Activated T-helper 1 cell treated with anti-CD3 and anti-CD28 coated beads, Interleukin-12 subunit alpha, Interleukin-12 subunit beta, Interleukin-2, Interleukin-4 antibody, amounts not matched to agents 30 ng/mL and 10 ng/mL and 1 ng/mL, durations not matched to agents 14 hours and 24 hours and 36 hours (primary cell): ENCODE measurements at places on chromosomes 2 and 18.

- no peak for DNase-seq
Observed at GRCh38 chr2:117492209-117492851, 322.2 kb upstream of the DDX18 start.

GRCh38 chr2:152594792-152595191 is 122.5 kb downstream of the PRPF40A start:
- no peak for DNase-seq

DNA sequence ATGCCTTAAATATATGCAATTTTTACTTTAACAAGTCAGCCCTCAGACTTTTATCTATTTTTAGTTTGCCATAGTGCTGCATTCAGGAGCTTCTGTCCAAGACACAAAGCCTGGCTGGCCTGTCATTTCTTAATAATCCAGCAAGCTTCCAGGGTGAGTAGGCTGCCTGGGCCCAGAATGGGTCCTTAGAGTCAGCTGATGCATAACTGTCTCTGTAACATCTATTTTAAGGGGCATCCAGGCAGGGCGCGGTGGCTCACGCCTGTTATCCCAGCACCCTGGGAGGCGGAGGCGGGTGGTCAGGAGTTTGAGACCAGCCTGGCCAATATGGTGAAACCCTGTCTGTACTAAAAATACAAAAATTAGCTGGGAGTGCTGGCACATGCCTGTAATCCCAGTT is 11.8 kb upstream of the GNLY start:
- DNase-seq: no peak

DNA sequence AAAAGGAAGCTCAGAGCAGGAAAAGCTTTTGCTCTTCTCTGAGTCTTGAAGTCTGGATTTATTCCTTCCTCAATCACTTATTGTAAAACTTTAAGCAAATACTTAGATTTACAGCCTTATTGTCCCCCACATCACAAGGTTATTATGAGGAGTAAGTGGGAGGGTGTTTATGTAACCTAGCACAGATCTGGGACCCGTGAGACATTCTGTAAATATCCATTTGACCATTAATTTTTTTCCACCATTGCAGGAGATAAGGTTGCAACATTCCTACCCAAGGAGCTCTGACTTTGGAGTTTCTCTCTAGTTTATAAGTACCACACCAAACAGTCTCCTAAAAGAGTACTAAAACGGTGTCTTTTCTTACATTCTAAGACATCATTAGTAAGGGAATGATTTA is 52.1 kb upstream of the CTIF start:
- no peak for DNase-seq

DNA sequence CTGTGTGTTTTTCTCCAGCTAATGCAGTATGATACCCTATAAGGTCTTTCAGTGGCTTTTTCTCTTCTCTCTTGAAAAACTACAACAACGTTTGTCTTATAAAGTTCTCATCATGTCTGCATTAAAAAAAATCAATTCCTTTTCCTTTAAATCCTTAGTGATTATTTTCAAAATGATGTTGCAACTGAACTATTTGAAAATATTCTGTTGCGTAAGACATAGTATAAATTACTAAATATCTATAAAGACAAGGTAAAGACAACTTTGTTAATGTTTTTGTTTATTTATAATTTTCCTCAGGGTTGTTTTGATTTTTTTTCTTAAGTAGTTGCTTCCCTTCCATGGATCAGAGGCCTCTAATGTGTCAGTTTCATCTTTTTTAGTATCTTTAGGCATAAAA is 21.2 kb downstream of the PARD3B start:
- no peak for DNase-seq

DNA sequence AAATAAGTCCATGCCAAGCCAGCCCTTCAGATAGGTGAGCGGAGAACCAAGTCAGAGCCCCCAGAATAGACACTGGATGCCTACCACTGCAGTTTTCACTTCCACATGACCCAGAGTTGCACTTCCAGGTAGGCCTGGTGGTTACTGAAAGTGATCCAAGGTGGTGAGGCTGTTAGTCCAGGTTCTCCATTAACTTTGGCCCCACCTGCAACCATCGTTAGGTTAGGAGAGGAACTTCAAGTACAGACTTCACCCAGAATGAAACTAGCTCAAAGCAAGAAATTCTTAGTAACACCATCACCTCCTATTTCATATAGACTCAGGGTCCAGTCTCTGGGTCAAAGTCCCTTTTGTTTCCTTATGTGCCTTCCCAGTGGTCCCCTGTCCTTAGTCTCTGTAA is 293.1 kb upstream of the ID2 start:
- DNase-seq: no peak

GRCh38 chr2:176124110-176124946 is 1.8 kb downstream of the HOXD9 start:
- no peak for DNase-seq

- no peak for DNase-seq
Observed at GRCh38 chr2:98455494-98455976, 10.9 kb downstream of the INPP4A start.

DNA sequence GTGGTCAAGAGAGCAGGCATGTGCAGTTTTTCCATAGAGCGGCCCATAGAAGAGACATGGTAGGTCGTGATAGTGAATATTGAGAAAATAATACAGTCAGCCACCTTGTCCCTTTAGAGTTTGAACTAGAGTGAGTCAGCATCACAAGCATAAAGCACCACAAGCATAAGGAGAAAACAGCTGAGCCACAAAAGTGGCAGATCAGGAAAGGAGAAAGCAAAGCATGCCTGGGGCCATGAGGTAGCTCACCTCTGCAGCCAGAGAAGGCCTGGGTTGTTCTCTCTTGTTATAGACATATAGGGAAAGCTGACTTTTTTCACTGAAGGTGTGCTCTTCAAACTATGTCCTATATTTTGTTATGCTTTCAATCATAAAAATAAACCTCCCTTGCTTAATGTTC is 879.0 kb downstream of the DSC3 start:
- DNase-seq: no peak

DNA sequence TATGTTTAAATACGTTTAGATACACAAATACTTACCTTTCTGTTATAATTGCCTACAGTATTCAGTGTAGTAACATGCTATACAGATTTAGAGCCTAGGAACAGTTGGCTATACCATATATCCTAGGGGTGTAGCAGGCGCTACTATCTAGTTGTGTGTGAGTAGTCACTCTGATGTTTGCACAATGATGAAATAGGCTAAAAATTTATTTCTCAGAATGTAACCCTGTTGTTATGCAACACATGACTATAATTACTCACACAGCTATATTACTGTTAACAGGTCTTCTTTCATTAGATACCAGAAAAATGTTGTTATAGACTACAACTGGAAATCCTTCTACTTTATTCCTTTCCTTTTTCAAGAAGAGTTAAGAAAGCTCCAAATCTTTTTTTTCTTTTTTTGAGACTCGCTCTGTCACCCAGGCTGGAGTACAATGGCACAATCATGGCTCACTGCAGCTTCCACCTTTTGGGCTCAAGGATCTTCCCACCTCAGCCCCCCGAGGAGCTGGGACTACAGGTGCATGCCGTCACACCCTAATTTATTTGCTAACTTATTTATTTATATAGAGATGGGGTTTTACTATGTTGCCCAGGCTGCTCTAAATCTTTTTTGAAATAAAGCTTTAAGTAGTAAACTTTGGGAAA is 48.5 kb downstream of the C2orf74 start:
- DNase-seq: no peak

DNA sequence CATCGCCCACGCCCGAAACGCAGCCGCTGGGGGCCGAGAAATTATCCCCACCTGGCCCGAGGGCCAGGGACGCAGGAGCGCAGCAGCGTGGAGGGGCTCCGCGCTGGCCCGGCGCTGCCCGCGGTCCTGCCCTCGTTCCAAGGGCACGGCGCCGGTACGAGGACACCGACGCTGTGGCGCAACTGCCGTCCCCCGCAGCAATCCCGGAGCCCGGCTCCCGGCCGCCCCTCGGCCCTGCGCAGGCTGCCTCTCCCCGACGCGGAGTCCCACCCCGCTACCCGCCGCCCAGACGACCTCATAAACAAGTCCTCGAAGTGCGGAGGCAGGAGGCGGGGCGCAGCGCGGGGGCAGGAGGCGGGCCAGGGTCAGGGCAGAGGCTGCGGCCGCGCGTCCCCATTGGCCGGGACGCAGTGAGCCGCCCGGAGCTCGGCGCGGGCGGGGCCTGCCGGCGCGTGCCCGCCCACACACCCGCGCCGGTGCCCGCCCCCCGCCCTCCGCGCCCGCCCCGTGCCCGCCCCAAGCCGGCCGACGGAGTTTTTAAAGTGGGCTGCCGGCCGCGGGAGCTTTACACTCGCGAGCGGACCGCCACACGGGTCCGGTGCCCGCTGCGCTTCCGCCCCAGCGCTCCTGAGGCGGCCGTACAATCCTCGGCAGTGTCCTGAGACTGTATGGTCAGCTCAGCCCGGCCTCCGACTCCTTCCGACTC is at the start of gene EPAS1:
Gene EPAS1 (plus strand): TSS at position 568 of the 706 bp plus-strand sequence. CDS start 505 bp downstream, outside the sequence.
- DNase-seq: peak; percentile 83

GRCh38 chr2:164792316-164793170 is 49.1 kb downstream of the COBLL1 start:
- DNase-seq: no peak

GRCh38 chr2:36170805-36171204 is 184.8 kb upstream of the CRIM1 start:
- DNase-seq: no peak

- DNase-seq: no peak
Observed at GRCh38 chr2:96547203-96547641, 10.7 kb downstream of the ARID5A start.

DNA sequence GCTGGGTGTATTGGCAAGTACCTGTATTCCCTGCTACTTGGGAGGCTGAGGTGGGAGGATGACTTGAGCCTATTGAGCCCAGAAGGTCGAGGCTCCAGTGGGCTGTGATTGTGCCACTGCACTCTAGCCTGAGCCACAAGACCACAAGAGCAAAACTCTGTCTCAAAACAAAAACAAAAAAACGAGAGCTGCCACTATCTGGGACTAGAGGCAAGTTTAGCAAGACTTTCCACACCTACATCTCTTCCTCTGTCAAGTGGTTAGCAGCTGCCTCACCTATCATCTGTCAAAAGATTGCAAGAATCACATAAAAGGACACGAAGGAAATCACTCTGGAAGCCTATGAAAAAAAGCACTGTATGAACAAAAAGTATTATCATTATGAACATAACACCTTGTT is 55.2 kb upstream of the RIOK3 start:
- DNase-seq: peak; percentile 5

- no peak for DNase-seq
Observed at GRCh38 chr2:194672994-194673393, 984.0 kb upstream of the SLC39A10 start.

DNA sequence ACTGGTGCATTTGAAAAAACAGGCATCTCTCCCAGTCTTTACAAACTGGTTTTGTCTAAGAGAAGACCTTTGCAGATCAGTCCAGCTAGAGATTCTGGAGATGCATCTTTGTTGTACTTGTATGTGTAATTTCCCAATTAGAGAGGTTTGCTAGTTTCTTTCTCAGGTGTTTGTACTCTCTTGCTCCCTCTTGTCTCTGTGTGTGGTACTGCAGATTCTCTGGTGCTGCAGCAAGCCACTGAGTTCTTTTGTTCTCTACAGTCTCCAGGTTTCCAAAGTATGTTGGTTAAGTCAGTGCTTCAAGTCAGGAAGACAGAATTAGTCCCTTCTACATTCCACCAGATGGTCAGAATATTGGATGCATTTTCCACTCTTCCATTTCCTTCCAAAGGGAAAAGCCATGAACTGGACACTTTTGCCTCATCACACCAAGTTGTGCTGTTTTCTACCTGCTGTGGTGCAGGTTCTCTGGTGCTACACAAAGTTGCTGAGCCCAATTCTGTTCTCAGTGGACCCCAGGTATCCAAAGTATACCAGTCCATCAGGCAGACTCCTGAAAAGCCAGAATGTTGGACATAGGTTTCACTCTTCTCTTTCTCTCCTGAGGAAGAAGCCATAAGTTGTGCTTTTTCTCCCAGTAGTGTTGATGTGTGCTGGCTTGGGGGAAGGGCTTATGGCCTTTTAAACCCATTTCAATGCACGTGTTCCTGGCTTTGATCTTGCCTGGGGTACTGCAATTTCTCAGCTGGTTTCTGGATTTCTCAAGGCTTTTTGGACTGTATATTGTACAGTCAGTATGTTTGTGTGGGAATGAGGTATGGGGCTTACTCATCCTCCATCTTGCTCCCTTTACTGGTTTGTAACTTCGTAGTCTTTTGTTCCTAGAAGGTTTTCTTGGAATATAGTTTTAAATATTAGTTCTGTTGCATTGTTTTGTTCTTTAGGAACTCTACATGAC is 29.8 kb downstream of the EPC2 start:
- DNase-seq: peak; percentile 14

- DNase-seq: no peak
Observed at GRCh38 chr2:203383038-203383437, 54.8 kb downstream of the ABI2 start.

DNA sequence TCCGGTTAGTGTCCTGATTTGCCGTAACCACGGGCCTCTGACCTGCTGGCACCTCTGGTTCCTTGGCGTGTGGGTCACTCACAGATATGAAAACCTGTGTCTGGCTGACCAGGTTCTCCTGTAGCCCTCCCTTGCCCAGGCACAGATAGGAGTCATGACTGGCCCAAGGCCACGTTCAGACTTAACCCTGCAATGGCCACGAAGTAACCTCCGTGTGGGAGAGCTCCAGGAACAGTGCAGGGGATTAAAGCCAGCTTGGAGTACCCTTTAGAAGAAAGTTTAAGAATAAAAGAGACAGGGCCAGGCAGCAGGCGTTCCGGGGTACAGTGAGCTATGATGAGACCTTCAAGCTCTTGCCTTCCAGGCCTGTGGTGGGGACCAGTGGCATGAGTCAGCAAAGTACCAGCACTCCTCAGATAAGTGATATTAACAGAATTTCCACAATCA is 25.5 kb downstream of the CENPO start:
- DNase-seq: no peak

- DNase-seq: no peak
Observed at GRCh38 chr2:64354857-64355680, 98.9 kb upstream of the LGALSL start.

DNA sequence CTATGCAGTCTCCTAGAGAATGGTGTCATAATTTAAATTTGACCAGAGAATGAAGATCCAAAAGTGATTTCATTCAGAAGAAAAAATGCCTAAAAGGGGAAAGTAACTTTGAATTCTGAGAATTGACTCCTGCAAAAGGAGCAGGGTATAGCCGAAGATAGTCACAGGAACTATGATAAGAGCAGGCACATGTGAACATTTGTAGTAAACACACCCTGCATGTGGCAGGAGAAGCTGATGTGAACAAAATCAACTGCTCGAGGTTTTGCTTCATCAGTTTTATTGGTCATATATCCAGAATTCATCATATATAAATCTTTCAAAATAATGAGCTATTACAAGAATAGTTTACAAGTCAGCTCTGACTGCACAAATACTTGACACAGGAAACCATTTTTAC is 14.0 kb downstream of the MCFD2 start:
- DNase-seq: no peak

- DNase-seq: no peak
Observed at GRCh38 chr2:84899304-84900204, 5.9 kb upstream of the TMSB10 start.

GRCh38 chr2:15471606-15472005 is 89.5 kb downstream of the NBAS start:
- DNase-seq: no peak

- DNase-seq: no peak
Observed at GRCh38 chr2:224562831-224563230, 22.3 kb downstream of the CUL3 start.

GRCh38 chr2:149686136-149687051 is 98.8 kb upstream of the MMADHC start:
- DNase-seq: no peak
